ENCODE measurements at places on chromosomes 6 and 20.
A peak's percentile ranks its signal among the peaks of the same experiment; 100 is the strongest.

DNA sequence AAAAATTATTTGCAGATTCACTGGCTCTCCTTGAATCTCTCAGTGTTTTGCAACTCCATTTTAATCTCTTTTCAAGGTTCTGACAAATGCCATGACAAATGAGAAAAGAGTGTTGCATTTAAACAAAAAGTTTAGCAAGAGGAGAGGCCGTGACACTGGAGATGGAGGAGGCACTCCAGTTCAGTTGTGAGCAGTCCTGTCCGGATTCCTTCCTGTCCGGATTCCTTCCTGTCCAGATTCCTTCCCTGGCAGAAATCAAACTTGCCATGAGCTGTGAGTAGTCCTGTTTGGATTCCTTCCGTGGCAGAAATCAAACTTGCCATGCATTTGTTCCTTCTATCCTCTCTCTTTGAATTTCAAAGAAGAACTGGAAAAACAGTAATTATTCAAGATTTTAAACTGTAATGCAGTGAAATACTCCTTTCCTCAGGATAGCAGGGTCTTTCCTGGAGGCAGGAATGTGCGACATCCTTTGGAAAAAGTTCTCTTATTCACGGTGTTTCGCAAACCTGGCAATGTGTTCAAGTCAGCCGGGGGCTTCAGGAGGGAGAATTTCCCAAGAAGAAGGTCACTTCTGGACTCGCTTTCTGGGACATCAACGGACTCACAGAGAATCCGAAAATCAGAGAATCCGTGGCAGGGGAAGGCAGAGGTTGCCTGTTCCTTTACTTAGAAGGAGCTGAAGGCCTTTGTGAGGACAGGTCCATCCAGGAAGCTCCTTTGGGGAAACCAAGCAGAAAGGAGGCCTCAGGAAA lies 48.7 kb upstream of the DACT2 start:
- no peak for DNase-seq

DNA sequence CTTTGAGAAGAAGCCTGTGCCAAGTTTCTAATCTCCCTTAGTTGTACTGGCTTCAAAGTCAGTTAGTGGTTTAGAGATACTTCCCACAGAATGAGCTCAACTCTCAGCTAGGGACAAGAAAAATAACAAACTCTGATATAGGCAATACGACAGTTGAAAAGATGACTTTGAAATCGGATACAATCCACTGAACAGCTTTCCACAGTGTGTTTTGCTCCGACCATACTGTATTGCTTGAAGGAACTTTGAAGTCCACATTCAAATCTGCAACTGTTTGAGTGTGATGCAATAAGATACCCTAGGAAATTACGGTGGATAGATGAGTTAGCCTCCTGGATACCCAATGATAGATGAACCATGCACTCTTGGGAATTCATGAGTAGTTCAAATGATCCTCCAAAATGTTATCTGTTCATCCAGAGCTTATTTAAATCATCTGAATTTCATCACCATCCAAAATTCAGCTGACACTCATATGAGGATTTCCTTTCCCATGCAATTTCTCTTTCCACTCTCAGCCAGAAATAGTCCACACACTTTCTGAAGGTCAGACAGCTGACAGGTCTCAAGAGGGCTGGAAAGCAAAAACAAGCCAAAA lies 443.8 kb downstream of the HAO1 start:
- no peak for DNase-seq

GRCh38 chr20:48129345-48129942 lies 344.2 kb upstream of the SULF2 start:
- no peak for DNase-seq

DNA sequence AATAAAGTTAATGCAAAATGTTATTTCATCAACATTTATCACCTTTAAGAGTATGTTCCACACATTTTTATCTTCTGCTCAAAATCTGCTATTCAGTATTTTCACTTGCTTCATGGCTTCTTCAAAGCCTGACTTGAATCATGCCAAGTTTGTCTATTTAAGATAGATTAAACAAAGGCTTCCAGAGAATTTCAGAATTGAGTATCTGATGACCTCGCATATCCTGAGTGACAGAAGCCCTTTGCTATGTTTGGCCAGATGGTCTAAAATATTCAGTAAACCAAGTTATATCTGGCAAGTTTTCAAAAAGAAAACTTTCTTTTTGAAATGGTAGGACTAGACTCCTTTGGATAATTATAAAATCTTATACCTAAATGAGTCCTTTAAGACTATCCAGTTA lies 348.9 kb upstream of the KCNQ5 start:
- DNase-seq: no peak

DNA sequence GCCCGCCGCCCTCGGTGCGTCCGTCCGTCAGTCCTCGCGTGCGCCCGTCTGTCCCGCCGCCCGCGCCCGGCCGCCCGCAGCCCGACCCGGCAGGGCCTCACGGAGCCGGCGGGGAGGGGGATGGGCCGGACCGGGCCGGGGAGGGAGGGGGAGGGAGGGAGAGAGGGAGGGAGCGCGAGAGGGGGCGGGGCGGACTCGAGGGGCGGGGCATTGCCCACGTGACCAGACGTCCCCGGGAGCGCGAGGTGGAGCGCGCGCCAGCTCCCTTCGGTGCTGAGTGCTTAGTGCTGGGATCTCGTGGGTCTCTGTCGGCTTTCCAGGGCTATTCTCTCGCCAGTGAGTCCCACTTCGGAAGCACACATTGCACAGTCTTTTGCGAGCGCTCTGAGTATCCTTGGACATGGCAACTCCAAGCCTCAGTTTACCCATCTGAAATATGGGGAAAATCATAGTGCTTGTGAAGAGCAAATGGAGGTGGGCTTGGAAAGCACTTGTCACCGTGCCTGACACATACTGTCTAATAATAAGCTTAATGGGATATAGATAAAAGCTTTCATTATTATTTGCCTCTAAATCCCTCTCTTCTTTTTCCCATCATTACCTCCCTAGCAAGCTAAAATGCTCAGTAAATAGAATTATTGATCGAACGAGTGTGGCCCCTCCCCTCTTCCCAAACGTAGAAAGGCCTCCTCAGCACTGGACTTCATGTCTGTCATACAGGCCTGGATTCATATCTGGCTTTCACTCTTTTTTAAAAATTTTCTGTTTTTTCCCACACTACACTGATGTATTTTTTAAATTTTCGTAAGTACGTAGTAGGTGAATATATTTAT lies at the start of gene NCOA6:
TSS of gene NCOA6 (minus strand) at position 122 of the 833 bp plus-strand sequence. CDS start 43,296 bp downstream, outside the sequence.
- DNase-seq: peak; percentile 27

All from HFF-Myc (cell line).